Stomach (tissue), 19 donors: ENCODE measurements at places on chromosomes 1 and 21. TPM values are rescaled to one million over a fixed set of nuclear protein-coding genes. Genes with fewer than 3 reads are reported as not detected.

The CD84 gene
- total RNA-seq = 2.0 TPM

The TCHH gene
- total RNA-seq = not detected

The CLSTN1 gene
- 156 TPM for total RNA-seq

The PLPP3 gene
- 28.7 TPM for total RNA-seq

The LORICRIN gene
- total RNA-seq = not detected

The PRKCZ gene
- 55.8 TPM for total RNA-seq

The PTPRC gene
- total RNA-seq = 0.58 TPM

The AGT gene
- 0.29 TPM for total RNA-seq

The SLAMF1 gene
- not detected for total RNA-seq

The CFAP141 gene
- not detected for total RNA-seq

The FCRL1 gene
- total RNA-seq = 2.4 TPM

The KRTAP11-1 gene
- total RNA-seq = not detected

The FCRL2 gene
- not detected for total RNA-seq

The LRRC38 gene
- not detected for total RNA-seq

The EMC1 gene
- total RNA-seq = 53.5 TPM

The TEKT2 gene
- not detected for total RNA-seq
